ENCODE measurements at places on chromosomes 7 and 10.

DNA sequence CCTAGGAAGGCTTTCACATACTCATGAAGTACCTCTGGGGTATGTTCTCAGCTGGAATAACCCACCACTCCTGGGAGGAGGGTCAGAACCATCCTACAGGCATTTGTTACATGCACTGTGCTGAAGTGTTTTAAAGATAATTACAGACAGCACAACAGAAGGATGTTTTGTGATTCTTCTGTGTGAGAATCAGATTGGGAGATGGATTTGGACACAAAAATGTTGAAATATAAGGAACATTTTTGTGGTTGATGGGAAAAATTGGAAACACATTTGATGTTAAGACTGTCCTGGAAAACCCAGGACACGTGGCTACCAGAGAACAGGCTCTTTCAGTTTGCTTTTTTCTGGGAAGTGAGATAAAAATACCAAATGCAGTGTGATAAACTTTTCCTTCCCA lies 61.4 kb downstream of the BICC1 start:
- H3K27ac ChIP-seq = no peak overlapping the region
- H3K27me3 ChIP-seq = no peaks in the 10 kb centered on the region
- H3K36me3 ChIP-seq = no peaks in the 10 kb centered on the region

- no peaks in the 10 kb centered on the region for H3K4me1 ChIP-seq
- no peak overlapping the region for H3K27ac ChIP-seq
- H3K27me3 ChIP-seq = no peaks in the 10 kb centered on the region
- DNase-seq = no peak
- H3K36me3 ChIP-seq = no peaks in the 10 kb centered on the region
- no peak overlapping the region for H3K4me3 ChIP-seq
Observed at GRCh38 chr7:75028299-75028698, 45.3 kb downstream of the RCC1L start.

GRCh38 chr7:49333180-49333881 lies 409.0 kb downstream of the CDC14C start:
- H3K4me1 ChIP-seq = no peaks in the 10 kb centered on the region
- H3K27ac ChIP-seq = no peak overlapping the region
- no peaks in the 10 kb centered on the region for H3K27me3 ChIP-seq
- no peak for DNase-seq
- no peak overlapping the region for H3K4me3 ChIP-seq

DNA sequence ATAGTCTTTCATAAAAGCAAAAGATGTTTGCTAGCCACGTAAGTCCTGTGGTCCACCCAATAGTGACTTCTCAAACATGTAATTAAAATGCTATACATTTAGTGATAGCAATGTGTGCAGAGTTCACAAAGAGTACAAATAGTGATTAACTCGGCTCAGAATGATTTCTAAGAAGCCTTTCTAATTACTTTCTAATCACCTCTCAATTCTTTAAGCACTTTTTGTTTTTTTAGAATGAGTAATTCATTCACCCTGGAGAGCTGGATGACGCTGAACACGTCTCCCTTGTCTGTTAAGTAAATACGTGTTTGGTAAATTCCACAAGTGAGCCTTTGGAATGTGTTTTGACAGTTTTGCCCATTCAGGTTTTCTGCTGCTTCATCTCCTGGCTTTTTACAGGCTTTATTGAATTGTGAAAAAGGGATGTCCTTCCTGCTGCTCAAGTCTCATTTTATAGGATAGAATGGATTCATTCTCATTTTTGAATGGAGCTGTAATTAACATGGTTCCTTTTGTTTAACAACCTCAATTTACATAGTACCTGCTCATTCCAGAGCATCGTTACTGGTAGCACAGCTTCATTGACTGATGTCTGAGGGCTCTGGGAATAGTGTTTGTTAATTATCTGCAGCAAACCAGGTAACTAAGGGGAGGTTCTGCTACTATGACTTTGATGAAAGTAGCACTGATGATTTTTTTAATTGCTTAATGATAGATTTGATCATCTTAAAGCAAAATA lies 212.1 kb downstream of the VTI1A start:
- no peak overlapping the region for H3K27ac ChIP-seq
- no peaks in the 10 kb centered on the region for H3K36me3 ChIP-seq
- no peaks in the 10 kb centered on the region for H3K27me3 ChIP-seq
- no peak overlapping the region for H3K4me3 ChIP-seq
- H3K4me1 ChIP-seq = no peaks in the 10 kb centered on the region
- DNase-seq = no peak

DNA sequence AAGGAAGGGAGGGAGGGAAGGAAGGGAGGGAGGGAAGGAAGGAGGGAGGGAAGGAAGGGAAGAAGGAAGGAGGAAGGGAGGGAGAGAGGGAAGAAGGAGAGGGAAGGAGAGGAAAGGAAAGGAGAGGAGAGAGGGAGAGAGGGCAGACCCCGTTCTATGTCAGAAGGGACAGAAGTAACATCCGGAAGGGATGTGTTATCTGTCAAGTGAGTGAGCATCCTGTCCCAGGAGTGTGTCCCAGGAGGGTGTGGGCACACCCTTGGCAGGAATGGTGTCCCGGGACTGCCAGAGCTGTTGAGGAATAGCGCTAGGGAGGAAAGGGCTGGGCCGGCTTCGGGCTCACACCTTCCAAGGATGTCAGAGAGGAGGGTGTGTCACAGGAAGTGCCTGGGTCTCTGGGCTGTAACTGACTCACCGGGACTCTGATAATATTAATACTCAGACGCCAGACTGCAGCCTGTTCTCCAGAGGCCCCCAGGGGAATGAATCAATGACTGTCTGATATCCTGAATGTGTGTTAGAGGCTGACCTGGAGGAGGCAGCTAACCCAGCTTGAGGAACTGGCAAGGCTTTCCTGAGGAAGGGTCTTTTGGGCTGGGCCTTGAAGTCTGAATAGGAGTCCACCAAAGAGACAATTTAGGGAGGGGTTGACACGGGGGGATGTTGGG lies 125.6 kb upstream of the TNRC18 start:
- no peaks in the 10 kb centered on the region for H3K27me3 ChIP-seq
- DNase-seq = no peak
- H3K27ac ChIP-seq = no peak overlapping the region
- no peaks in the 10 kb centered on the region for H3K36me3 ChIP-seq

GRCh38 chr10:80472234-80473095 lies 18.4 kb downstream of the TSPAN14 start:
- no peaks in the 10 kb centered on the region for H3K27me3 ChIP-seq
- H3K36me3 ChIP-seq = no peaks in the 10 kb centered on the region
- DNase-seq = no peak
- H3K4me1 ChIP-seq = peaks cover 14% of the 10 kb centered on the region
- H3K4me3 ChIP-seq = no peak overlapping the region

All from liver (tissue), 10 donors.